Cerebellar nuclear complex (tissue), 1 donor: ENCODE measurements at places on chromosomes 4 and X.

GRCh38 chr4:47239649-47240048 is 208.3 kb downstream of the GABRB1 start:
- no peak for DNase-seq

DNA sequence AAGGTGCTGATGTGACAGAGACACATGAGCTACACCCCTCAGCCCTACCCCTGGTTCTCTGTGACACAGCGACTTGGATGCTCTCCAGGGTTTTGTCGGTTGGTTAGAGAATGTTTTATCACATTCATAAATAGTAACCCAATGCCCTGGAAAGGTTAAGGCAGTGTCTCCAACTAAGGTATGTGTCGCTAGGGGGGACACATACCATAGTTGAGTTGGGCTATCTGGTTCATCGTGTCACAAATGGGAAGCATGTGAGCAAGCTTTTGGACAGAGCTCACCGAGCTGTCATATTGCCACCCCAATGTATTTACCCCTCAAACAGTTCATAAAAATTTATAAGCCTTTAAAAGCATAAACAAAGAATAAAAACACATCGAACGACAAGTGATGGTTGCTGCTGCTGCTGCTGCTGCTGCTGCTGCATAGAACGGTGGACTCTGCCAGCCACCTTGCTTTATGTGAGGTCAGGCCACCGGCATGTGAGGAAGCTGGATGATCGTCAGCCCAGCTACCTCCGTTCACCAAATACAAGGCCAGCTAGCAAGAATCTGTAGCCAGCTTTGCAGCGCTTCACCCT is 55.9 kb downstream of the STOX2 start:
- DNase-seq, result no peak

DNA sequence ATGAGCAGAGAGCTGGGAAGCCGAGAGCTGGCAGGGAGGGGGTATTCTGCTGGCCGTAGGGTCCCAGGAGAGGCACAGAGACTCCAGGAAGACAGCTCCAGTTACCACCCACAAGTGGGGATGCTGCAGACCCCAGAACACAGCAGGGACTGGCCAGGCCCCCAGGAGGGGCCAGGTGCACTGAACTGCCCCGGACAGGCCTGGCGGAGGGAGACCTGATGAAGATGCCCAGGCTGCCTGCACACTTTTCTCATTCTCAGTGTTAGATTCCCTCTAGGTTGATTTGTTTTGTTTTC is 110.8 kb downstream of the CPZ start:
- DNase-seq, result no peak

GRCh38 chrX:139823806-139824205 is 109.0 kb downstream of the ATP11C start:
- no peak for DNase-seq

DNA sequence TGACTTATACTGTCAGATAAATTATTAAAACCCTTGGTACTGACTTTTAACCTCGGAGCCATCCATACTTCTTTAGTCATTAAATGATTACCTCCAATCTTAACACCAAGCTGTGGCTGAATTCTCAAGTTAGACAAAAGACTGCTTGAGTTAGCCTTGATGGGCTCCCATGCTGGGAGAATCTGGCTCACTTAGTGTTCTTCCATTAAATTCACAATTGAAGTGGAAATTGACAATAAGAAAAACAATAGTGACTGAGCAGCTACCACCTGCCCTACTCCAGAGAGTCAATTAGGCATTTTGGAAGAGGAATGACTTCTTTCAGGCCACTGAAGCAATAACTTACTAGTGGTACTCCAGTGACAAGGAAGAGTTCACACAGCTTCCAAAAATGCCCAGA is 503.0 kb upstream of the CPXCR1 start:
- no peak for DNase-seq

- no peak for DNase-seq
Measured at GRCh38 chr4:5999356-5999755, 18.9 kb downstream of the C4orf50 start.

- DNase-seq, result no peak
Measured at GRCh38 chrX:3393581-3394111, 47.2 kb upstream of the MXRA5 start.
